ENCODE measurements at places on chromosomes 1 and 21. TPM values are rescaled to one million over a fixed set of nuclear protein-coding genes. Genes with fewer than 3 reads are reported as not detected.

FOXO6 gene
- not detected for total RNA-seq

TOMM40L gene
- total RNA-seq: 8.3 TPM

AIRE gene
- 0.09 TPM for total RNA-seq

SLC66A1 gene
- 20.2 TPM for total RNA-seq

AMY1C gene
- total RNA-seq: not detected

TFF2 gene
- not detected for total RNA-seq

CLDN17 gene
- not detected for total RNA-seq

ELF3 gene
- 0.18 TPM for total RNA-seq

PTGS2 gene
- 53.3 TPM for total RNA-seq

GCSAML gene
- total RNA-seq: not detected

CCSAP gene
- total RNA-seq: 5.9 TPM

FAM163A gene
- under 0.01 TPM for total RNA-seq

C8A gene
- not detected for total RNA-seq

HMCN1 gene
- 15.4 TPM for total RNA-seq

ZSWIM5 gene
- 1.9 TPM for total RNA-seq

ASPM gene
- total RNA-seq: 7.6 TPM

CLIC6 gene
- 0.09 TPM for total RNA-seq

RBM11 gene
- not detected for total RNA-seq

CFHR2 gene
- not detected for total RNA-seq

NFASC gene
- 32.7 TPM for total RNA-seq

CCDC30 gene
- 1.00 TPM for total RNA-seq

GJA8 gene
- total RNA-seq: not detected

AGMAT gene
- total RNA-seq: 0.83 TPM

MAEL gene
- total RNA-seq: not detected

LCE5A gene
- not detected for total RNA-seq

MPL gene
- not detected for total RNA-seq

All from smooth muscle cell of bladder (primary cell).